Effector CD8-positive, alpha-beta T cell (primary cell): ENCODE measurements at places on chromosomes 6 and 20.

DNA sequence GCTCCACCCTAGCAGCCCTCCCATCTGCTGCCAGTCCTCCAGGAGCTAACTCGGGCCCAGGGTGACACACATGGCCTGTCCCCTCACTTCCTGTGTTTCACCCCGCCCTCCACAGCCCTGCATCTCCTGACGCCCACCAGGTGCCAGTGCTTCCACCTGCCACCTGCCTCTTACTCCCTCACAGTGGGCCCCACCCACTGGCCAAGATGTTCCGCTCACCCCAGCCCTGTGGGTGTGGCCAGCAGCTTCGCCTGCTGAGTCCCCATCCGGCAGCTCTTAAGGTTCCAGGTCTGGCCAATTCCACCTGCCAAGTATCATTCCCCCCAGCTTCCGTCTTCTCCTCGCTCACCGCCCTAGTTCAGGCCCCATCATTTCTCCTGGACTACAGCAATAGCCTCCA is 184.1 kb downstream of the MBOAT1 start:
- no peak for DNase-seq

DNA sequence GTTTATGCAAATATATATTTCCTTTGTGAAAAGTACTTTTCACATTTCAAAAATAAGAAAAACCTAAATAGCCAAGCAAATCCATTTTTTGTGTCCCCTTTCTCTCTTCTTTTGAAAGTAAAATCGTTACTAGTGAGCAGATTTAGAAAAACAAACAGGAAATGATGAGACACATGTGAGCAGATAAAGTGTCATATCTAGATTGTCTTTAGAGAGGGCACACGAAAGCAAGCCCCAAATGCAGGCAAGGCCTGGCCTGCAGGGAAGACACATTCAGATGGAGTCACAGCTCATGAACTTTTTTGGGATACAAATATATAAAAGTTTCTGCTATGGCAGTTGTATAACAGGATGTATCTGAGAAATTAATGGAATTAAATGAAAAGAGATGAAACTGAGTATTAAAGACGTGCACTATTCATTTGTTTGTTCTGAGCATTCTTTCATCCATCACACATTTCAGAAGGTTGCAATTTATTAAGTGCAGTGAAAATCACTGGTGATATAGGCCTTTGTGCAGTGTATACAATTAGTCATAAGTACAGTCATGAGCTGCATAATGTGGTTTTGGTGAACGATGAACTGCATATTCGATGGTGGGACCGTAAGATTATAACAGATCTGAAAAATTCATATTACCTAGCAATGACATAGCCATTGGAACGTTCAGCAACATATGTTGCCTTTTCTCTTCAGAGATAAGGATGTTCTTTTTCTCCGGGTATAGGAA is 101.4 kb downstream of the PACRG start:
- DNase-seq = no peak

GRCh38 chr20:62236200-62236599 is 2.1 kb upstream of the OSBPL2 start:
- no peak for DNase-seq

GRCh38 chr6:56278171-56278591 is 30.8 kb upstream of the COL21A1 start:
- DNase-seq = no peak

DNA sequence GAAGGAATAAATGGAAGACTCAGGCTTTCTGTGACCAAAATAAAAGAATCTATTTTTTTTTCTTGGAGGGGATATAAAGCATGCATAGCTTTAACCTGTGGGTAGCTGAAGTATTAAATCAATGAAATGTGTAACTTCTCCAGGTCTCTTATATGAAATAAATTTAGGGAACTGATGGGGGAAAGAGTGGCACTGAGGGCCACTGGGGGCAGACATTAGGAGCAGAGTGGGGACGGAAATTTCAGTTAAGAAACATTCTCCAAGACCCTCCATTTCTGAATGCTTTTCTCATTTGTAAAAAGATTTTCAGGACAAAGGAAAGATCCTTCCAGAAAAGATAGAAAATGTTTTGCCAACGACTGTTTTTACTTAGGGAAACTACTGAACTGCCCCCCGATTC is 131.0 kb downstream of the GPX5 start:
- DNase-seq = no peak

DNA sequence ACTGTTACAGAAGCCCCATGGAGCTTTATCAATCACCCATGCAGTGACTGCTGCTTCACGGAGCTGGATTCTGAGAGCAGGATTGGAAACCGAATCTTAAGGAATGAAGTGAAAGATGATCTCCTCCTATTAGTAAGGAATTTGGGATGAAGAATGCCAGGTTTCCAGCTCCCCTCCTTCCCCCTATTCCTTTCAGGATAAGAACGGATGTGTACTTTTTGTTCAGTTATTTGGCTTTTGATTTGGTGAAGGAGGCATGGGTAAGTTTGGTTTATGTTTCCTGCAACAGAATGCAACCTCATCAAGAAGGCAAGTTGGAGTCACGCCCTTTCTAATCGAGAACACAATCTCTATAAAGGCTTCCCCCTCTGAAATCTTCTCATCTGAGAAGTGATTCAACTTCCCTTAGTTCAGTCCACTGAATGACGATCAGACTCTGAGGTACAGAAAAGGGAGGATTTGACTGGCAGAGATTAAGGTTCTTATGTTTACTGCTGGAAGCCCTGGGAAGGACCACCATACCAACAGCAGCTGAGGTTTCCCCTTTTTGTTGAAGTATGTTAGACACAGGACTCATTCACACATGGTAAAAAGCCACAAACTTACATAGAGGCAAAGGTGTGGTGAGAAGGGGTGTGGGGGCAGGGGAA is 5.5 kb downstream of the ELMO2 start:
- no peak for DNase-seq

- no peak for DNase-seq
Measured at GRCh38 chr20:43739148-43739749, 12.4 kb upstream of the GTSF1L start.

- no peak for DNase-seq
Measured at GRCh38 chr6:3421143-3421542, 35.7 kb downstream of the SLC22A23 start.

- no peak for DNase-seq
Measured at GRCh38 chr6:112409311-112409710, 62.2 kb downstream of the RFPL4B start.

DNA sequence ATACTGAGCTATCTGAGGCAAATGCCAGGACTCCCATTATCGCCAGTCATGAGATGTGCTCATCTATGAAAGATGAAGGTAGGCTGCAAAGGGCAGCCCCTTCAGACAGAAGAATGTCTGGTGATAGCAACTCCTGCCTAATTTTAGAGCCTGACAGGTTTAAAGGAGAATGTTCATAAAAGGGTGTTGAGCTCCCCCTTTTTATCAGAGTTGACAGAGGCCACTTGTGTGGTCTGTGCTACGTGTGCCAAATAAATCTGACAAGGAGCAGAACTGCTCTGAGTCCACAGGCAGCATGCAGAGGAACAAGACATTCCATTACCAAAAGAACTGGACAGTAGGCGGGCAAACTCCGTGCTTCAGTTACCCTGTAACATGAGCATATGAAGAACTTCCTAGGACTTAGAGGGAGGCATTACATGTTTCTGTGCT is 101.8 kb downstream of the PREP start:
- no peak for DNase-seq

DNA sequence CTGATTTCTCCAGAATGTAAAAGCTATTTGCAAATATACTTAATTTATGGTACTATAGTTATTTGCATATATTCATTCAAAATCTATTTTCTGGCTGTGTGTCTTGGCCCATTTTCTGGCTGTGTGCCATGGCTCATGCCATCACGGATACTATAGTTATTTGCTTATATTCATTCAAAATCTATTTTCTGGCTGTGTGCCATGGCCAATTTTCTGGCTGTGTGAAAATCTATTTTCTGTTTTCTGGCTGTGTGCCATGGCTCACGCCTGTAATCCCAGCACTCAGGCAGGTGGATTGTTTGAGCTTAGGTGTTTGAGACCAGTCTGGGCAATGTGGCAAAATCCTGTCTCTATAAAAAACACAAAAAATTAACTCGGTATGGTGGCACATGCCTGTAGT is 28.9 kb upstream of the RIPK1 start:
- DNase-seq = no peak

DNA sequence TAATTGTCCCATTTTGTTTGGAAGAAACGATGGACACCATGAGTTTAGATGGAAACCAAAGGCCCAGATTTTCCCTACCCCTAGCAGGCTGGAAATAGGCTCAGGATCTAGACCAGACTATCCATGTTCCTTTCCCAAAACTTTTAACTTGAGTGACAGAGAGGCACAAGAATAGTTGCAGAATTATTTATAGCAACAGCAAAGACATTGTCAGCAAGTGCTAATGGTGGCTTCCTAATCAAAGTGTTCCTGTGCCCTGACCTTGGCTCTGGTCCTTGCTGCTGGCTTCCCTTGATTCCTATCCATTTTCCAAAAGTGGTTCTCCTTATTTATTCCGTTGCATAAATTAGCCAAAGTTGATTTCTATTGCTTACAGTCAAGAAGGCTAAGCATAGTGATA is 103.1 kb downstream of the RNGTT start:
- DNase-seq = no peak

DNA sequence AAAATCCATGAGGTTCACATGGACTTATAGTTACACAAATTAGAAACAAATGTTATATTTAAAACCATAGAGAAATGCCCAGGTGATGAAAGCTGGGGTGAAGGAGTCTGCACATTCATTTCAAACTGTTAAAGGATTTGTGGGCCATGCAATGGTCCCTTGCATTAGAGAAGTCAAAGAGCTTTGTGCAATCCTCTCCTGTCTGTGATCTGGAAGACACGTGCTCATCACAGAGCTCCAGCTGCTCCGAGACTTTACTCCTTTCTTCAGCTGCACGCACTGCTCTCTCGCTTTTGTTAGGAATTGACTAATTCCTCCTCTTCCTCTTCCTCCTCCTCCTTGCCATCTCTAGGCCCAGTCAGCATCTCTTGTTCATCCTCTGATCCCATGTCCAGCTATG is 4.1 kb upstream of the AIF1 start:
- DNase-seq = no peak

- DNase-seq = no peak
Measured at GRCh38 chr6:49918787-49919186, 45.2 kb downstream of the DEFB114 start.

DNA sequence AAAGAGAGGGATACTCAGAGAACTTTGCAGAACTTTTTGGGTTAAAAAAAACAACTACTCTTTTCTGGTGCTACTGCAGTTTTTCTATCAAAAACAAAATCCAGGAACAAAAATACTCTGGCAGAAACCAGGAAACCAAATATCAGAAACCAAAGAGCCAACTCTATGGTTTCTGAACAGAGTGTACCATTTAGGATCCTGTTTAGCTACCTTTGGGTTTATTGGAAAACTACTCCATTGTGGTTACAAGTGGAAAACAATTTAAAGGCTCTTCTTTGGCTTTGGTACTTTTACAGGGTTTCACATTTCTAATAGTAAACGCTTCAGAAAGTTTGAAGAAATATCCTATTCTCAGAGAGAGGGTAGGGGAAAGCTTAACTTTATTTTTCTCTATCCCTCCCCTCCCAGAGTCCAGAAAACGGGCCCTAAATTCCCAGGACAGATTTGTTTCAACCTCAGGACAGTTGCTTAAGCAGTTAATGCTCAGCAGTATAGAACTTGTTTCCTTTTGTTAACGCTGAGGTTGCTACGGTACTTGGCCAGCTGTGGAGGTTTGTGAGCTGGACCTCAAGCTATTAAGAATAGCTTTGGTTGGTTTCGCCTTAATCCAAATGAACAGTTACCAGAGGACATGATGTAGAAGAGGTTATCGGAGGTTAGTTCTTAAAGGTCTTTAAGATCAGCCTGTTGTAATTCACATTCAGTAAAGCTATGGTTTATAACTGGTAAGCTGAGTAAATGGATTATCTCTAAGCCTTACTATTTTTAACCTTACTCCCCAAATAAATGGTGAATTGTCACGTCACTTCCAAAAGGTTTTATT is 47.9 kb downstream of the FOXO3 start:
- DNase-seq = no peak

DNA sequence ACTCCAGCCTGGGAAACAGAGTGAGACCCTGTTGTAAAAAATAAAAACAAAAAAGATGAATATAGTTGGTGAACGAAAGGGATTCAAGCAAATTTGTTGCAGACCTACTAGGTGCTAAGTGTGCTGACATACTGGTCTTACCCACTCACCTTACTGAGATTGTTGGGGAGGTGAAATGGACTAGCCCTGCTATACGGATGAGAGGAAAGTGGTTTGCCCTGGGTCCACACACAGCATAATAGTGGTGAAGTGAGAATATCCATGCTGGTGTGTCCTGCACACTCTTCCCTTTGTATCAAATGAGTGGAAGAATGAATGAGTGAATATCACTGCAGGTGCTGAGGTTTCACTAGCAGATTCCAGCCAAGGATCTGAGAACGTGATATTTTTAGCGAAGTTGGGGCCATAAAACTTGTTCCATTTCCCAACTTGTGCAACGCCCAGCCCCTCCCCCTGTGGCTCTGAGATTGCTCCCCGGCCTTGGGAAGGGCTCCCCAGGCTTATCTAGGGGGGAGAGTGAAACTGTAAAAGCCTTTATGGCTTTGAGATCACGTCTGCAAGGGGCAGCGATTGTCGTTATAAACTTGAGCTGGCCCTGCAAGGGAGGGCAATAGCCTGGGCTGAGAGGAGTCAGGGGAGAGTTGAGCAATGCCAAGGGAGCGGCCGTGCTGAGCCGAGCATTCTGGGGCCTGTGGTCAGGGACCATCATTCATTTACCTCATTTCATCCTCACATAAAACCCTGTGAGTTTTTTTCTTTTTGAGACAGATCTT is 33.2 kb upstream of the TTPAL start:
- DNase-seq = no peak

GRCh38 chr6:17281100-17281496 is at the start of gene RBM24:
Gene RBM24, plus strand, starts transcription at chr6:17281361. Its CDS starts 221 bp downstream, at chr6:17281582.
- DNase-seq = no peak

- DNase-seq = no peak
Measured at GRCh38 chr20:10594296-10594868, 79.4 kb downstream of the JAG1 start.
